ENCODE measurements at places on chromosomes 6 and 20. TPM values are rescaled to one million over a fixed set of nuclear protein-coding genes. Genes with fewer than 3 reads are reported as not detected.

MLN gene
- total RNA-seq = not detected

DNA sequence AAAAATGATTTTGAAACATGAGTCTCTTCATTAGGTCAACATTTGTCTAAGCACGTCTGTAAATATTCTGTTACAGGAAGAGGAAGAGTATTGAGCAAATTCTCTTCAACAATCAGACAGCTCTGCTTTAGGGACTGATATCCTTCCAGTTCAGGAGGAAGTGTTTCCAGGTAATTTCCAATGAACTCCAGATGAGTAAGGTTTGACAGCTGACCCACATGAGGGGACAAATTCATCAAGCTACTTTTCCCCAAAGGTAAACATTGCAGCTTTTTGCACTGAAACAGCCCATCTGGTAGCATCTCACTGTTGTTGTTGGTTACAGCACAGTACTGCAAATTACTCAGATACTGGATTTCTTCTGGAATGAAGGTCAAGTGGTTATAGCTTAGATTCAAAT, 18.1 kb downstream of the ENPP1 start:
- DNase-seq = no peak

DNA sequence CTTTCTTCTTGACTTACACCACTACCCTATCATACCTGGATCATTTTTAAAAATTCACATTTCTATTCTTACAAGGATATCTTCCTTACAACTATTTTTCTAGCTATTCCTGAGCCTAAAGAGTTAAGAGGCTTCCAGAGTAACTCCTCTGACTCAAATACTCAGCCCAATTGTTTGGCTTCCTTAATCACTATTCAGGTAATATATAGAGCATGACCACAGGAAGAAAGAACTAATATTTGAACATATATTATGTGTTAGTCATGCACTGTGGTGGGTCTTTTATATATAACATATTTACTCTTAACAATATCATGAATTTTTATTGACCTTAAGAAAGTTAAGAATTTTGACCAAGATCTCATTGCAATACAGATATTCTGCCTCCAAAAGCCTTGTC, 42.0 kb upstream of the ID4 start:
- no peak for DNase-seq

CNKSR3 gene
- total RNA-seq = 5.4 TPM

GRCh38 chr20:48056218-48056617, 270.9 kb upstream of the SULF2 start:
- no peak for DNase-seq

- DNase-seq = peak; percentile 96
These were observed 85.6 kb downstream of the MRPL14 start for GRCh38 chr6:44041461-44042260.

DNA sequence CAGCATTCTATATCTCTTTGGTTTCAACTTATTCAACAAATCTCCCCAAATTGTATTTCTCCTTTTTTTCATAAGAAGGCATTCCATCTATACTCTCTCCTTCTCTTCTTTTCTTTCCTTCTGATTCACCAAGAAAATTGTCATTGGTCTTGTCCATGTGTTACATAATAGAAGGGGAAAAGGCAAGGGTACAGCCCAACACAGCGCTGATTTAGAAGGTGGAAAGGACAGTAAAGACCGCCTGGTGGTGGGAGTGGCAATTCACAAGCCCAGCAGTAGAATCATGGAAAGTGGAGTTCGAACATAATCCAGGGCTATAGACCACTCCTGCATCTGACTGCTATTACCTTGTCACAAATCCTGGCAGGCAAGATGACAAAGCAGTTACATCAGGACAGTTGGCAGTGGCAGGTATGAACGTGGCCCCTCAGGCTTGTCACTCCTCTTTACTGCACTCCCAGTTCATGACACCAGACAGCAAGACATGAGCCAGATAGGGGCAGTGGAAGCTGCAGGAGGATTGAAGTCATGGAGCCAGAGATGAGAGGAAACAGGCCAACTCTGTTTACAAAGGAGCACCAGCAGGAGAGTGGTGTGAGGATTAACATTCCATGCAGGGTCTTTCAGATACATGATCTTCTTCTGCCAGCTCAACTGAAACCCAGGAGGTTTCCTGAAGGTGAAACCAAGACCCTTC, 2.1 kb upstream of the TNFAIP3 start:
- DNase-seq = no peak

GRCh38 chr6:158519300-158519699, 40.6 kb upstream of the TMEM181 start:
- DNase-seq = no peak

GRCh38 chr6:34791164-34791700, 651 bp upstream of the BLTP3A start:
- DNase-seq = peak; percentile 93

TCP11 gene
- 0.72 TPM for total RNA-seq

DNA sequence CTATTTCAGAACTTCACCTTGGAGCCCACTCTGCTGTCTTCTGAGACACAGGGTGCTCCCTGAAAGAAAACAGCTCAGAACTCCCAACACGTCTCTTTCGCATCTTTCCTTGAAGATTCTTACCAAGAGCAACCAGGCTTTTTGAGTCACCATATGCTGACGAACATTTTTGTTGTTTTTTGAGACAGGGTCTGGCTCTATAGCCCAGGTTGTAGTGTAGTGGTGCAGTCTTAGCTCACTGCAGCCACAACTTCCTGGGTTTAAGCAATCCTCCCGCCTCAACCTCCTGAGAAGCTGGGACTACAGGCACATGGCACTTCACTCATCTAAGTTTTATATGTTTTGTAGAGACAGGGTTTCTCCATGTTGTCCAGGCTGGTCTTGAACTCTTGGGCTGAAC, 68.5 kb downstream of the TRMT11 start:
- DNase-seq = no peak

TOX2 gene
- 0.88 TPM for total RNA-seq

TINAG gene
- not detected for total RNA-seq

- peak; percentile 67 for DNase-seq
These were observed at the start of gene HLA-DRA for GRCh38 chr6:32439602-32440214. HLA-DRA (plus strand) TSS chr6:32439887; CDS start chr6:32439951, 64 bp downstream.

DNA sequence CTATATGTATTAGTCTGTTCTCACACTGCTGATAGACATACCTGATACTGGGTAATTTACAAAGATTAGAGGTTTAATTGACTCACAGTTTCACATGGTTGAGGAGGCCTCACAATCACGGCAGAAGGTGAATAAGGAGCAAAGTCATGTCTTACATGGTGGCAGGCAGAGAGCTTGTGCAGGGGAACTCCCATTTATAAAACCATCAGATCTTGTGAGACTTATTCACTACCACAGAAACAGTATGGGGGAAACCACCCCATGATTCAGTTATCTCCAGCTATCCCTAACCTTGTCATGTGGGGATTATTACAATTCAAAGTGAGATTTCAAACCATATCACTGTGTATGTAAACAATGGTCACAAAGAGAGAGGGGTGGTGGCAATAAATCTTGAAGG, 6.6 kb downstream of the CST8 start:
- no peak for DNase-seq

EFCAB8 gene
- total RNA-seq = 1.4 TPM

DNA sequence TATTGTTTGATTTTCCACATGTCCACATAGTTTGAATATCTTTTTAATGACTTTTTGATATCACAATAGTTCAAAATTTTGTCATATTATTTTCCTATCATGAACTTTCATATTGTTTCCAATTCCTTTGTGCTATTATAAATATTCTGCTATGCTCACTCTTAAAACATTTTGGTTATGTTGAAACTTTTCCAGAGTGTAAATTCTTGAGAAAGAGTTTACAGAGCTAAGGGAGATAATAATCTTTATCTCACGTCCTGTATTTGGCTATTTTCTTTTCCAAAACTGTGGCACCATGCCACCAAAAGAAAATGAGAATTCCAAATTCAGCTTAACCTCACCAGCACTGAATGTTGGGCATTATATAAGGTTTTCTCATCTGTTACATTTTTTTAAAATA, 210.9 kb downstream of the TFAP2B start:
- DNase-seq = no peak

SERINC3 gene
- total RNA-seq = 167 TPM

- peak; percentile 72 for DNase-seq
These were observed at the start of gene TRIM38 for GRCh38 chr6:25962149-25963127. TRIM38 (plus strand) TSS chr6:25962802; CDS start chr6:25966523, 3,721 bp downstream.

CRISP3 gene
- total RNA-seq = not detected

DNA sequence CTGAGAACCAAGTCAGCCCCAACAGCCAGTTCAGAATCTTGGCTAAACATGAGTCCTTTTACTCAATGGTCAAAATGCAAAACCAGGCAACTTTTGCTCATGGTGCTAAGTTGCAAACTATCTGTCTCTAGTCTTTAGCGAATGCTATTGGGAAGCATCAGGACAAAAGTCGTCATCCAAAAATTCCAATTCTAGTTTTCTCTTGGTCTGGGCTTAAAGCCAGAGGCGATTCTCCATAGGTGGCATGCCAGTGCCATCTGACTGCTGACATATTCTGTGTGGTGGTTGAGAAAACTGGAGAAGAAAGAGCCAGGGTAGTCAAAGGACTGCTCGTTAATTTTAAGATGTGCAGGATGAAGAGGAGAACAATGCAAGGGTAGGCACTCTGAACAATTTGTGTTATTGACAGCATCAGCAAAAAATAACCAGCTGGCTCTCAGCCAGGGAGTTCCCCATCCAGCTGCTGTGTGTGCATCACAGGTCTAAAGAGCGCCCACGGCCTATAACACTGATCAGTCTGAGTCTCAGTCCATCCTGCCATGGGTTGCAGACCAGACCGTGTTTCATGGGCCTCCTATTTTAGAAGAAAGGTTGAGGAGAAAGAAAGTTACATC, 313.6 kb downstream of the ALDH8A1 start:
- DNase-seq = no peak

AURKA gene
- 8.0 TPM for total RNA-seq

SLC32A1 gene
- not detected for total RNA-seq

DNA sequence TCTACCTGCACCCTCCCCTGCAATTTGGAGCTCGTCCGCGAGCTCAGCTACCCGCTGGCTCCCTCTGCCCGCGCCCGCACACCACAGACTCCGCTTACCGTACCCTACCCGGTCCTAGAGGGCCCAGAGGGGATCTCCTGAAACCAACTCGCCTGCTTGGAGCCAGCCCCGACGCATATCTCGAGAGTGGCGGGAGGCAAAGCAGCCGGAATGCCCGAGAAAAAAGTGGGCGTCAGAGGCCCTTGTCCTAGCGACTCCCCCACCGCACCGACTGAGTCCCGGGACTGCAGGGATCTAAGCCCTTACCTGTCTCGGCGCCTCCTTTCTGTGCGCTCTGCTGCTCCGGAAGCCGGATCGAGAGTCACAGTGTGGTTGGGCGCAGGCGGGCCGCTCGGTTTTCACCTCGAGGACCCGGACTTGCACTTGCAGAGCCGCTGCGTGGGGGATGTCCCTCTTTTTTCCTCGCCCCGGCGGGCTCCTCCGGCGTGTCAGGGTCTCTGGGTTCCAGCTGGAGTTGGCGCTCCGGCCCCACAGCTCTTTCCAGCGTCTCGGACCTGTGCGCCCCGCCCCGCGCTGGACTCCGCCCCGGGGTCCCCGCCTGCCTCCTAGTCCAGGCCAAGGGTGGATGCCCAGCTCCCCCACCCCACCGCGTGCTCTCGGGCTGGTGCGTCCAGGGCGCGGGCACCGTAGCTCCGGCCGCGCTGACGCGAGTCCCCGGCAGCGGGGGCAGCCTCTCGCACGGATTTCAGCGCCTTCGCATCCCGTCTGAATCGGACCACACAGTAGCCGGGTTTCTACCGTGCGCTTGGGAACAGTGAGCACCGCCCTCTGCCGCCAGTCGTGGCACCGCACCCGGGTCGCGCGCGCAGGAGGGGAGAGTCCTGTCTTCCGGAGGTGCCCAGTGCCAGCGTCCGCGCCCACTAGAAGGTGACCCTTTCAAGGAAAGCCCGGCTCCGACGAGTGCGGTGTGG, at the start of gene PROKR2:
PROKR2 (minus strand) TSS at position 767 of the 971 bp plus-strand sequence. CDS start 2,585 bp downstream, outside the sequence.
- peak; percentile 64 for DNase-seq

FAM217A gene
- total RNA-seq = not detected

NOX3 gene
- not detected for total RNA-seq

DNA sequence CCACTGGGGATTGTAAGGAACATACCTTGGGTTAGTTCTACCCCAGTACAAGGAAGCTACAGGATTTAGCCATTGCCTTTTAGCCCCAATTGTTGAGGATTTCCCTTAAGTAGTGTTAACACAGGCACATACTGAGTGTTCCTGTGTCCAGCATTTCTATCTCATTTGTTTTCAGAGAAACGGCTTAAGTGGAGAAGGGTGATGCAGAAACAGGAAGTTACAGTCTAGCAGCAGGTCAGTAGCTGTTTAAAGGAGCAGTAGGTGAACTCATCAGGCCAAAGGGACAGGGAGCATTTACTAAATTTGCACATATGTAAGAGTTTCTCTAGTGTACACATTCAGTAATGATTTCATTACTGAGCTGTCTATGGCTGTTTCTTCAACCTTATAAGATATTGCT, 644.2 kb upstream of the GJE1 start:
- no peak for DNase-seq

DNA sequence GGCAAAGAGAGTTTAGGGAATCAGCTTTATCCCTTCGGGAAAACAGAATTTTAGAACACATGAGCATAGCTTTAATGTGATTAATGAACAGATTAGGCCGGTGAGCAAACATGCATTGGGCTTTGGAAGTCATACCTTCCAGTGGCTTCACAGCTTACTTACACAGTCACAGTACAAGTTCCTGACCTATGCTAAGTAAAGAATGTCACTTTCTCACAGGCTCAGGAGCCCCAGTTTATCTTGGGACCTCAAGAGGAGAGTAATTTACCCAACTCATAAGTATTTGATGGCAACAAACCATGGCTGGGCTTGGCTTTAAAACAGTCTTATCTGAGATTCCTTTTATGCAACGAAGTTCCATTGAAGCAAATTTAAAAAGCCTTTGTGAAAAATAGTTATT, 195.9 kb downstream of the AKAP7 start:
- no peak for DNase-seq

DNA sequence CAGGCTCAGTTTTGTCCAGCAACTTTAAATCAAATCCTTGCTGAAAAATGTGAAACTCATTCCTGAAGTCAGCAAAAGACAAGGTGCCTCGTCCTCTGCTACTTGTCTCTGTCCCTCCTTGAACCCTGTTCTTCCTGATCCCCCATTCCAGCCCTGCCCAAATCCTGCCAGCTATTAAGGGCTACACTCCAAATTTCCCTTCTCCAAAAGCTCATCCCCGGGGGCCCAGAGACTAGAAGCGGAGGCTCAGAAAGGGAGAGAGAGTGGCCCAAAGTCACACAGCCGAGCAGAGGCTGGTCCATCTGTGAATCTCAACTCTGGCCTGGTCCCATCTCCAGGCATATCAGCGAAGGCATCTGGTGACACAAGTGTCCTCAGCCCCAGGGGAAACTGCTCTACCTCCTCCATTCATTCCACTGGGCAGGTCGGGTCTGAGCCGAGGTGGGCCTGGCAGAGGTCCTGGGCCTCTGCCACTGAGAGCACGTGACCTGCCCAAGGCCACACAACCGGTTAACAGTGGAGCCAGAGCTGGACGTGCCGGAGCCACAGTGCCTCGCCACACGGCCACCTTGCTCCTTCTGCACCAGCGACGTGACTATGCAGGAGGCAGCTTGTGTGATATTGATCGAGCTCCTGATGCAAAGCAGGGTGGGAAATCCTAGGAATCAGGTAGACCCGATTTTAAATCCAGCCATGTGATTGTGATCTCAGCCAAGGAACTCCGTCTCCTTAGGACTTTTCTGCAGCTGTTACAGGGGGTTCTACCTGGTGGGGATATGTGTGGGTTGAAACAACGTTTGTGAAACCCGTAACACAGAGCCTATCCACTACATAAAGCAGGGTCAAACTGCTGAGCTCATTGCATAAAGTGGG, 28.6 kb downstream of the NOL4L start:
- no peak for DNase-seq
